Cerebellar cortex (tissue), 1 donor: ENCODE measurements at places on chromosomes 7 and 10.

DNA sequence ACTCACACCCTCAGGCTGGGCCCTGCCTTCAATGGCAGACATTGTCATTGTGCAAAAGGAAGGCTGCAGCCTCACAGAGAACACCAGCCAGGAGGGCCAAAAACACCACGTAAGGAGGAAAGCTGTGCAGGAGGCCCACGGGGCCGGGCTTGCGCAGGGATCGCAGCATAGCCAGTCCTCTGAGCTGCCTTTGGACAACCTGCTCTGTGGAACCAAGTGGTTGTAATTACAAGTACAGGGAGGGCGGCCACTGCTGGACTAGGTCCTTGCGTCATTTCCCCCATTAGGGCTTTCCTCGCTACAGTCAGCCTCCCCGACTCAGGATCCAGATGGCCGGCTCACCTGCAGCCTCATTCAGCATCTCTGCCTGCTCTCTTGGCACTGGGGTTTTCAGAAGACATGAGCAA lies 66.9 kb downstream of the FAM53B start:
- DNase-seq = peak; percentile 85

GRCh38 chr10:14385596-14386593 lies 55.2 kb upstream of the FRMD4A start:
- DNase-seq = no peak

GRCh38 chr7:118372530-118372929 lies 148.0 kb downstream of the ANKRD7 start:
- DNase-seq = no peak

GRCh38 chr7:46569133-46569465 lies 648.0 kb upstream of the IGFBP3 start:
- no peak for DNase-seq

DNA sequence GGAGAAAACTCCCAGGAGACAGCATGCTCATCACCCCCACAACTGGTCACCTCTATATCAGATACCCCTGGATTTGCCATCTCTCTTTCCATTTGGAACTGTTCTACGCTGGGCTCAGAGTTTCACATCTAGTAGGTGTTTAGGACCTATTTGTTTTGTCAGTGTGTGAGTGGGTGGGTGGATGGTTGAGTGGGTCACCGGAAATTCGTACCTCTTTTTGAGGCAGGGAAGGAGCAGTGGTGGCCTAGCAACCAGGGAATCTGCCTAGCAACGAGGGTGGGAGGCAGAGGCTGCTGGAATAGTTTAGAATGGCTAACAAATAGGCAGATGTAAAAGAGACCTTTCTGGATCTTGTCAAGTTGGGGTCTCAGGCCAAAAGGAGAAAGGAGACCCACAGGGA lies 23.2 kb upstream of the SLF2 start:
- peak; percentile 54 for DNase-seq

DNA sequence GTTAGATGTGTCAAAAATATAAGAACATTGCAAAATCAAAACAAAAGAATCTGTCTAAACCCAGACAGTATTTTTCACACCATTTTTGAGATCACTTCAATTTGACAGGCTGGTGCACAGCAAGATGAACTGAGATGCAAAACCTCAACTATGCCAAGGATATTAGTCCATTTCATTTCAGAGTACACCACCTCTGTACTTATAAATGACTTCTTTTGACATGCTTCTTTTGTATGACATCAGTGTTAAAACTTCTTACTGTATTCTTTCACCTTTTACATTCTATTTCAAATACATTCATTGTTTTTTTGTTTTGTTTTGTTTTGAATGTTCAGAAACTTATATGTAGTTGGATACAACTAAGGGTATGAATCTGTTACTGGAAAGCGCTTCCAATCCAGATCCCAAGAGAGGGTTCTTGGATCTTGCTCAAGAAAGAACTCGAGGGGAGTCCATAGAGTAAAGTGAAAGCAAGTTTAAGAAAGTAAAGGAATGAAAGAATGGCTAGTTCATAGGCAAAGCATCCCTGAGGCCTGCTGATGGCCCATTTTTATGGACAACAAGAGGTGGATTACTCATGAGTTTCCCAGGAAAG lies 23.5 kb upstream of the GPR141 start:
- no peak for DNase-seq

DNA sequence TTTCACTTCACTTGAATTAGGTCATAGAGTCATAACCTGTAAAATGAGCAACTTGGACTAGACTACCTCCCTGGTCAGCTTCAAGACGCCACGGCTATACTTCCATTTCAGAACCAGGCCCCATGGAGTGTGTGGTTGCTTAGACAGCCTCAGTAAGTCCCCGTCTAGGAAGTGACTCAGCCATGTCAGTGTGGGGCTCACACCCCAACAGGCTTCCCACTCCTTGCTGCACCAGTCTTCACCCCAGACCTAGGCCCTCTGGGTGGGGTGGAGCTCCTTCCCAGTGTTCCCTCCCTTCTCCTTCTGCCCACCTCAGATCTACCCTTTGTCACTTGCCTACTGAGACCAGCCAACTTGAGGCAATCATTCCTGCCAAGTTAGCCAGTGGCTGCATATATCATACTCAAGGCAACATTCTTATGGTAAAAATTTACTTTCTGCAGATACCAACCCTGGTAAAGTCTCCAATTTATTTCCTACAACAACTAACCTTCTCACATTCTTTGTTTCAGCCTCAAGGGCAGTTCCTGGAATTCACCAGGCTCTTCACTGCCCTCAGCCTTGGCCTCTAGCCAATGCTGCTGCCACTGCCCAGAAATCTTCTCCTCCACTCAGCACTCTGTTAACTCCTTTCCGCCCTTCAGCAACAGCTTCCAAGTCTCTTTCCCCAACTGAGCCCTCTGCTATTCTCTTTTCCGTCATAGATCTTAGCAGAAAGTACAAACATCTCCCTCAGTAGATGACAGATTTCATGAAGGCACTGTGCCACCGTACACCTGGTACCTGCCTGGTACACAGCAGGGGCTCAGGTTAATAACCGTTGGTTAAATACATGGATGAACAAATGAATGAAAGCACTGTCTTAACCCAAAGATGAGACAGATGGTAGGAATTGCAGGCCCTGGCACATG lies 31.3 kb upstream of the ZNRF2 start:
- peak; percentile 85 for DNase-seq

GRCh38 chr7:13848681-13849131 lies 140.8 kb downstream of the ETV1 start:
- DNase-seq = peak; percentile 49

- no peak for DNase-seq
Observed at GRCh38 chr10:8369666-8370065, 315.2 kb downstream of the GATA3 start.

DNA sequence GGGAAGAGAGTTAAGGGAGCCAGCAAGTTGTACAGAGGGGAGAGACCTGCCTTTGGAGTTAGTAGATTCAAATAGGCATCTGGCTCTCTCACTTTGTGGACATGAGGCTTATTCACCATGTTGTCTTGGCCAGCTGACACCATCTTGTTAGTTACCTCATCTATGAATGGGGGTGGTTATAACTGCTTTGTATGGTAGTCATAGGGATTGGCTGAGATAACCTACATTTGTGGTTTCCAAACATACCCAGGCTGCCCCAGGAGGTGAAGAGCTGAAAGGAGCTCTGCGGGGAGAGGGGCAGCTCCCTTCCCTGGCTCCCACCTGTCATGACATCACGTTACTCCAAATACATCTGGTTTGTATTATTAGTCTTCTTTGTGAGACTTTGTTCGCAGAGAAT lies 393.3 kb upstream of the AUTS2 start:
- DNase-seq = no peak

- DNase-seq = no peak
Observed at GRCh38 chr10:98012644-98013043, 17.8 kb downstream of the CRTAC1 start.

- no peak for DNase-seq
Observed at GRCh38 chr7:133650487-133651300, 397.8 kb downstream of the EXOC4 start.

DNA sequence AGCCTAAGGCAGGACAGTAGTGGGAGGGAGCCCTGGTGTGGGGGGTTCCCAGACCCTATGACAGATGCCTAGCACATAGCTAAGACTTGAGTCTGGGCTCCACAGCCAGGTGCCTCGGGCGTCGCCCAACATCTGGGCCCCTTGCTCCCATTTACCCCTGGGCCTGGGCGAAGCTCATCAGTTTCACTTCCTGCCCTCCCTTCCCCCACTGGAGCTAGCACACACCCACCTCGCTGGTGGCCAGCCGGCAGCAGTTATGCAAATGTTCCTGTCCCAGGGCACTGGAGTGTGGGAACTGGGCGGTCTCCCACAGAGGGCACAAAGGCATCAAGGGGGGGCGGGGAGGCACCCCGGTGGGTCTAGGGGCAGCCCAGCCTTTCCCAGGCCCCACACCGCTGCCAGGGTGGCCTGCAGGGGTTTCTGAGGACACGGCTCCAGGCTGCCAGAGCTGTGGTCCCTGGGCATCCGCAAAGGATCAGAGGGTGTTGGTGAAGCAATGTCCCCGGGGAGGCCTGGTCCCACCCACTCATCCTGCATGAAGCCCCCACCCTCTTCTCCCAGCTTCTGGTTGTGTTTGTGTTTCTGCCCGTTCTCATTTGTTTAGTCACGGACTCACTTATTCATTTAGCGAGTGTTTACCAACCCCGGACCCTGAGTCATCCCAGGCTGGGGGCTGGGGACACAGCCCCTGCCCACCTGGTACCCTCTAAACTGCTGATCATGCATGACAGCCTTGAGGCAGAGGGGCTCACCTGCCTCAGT lies 20.4 kb downstream of the SH2B2 start:
- no peak for DNase-seq

- DNase-seq = no peak
Observed at GRCh38 chr7:41103331-41103730, 599.6 kb downstream of the INHBA start.

GRCh38 chr7:133165001-133165400 lies 83.1 kb upstream of the CHCHD3 start:
- DNase-seq = no peak

GRCh38 chr7:2819954-2820397 lies 24.1 kb downstream of the GNA12 start:
- no peak for DNase-seq

GRCh38 chr10:100008142-100008522 lies 1.6 kb downstream of the DNMBP start:
- peak; percentile 52 for DNase-seq

DNA sequence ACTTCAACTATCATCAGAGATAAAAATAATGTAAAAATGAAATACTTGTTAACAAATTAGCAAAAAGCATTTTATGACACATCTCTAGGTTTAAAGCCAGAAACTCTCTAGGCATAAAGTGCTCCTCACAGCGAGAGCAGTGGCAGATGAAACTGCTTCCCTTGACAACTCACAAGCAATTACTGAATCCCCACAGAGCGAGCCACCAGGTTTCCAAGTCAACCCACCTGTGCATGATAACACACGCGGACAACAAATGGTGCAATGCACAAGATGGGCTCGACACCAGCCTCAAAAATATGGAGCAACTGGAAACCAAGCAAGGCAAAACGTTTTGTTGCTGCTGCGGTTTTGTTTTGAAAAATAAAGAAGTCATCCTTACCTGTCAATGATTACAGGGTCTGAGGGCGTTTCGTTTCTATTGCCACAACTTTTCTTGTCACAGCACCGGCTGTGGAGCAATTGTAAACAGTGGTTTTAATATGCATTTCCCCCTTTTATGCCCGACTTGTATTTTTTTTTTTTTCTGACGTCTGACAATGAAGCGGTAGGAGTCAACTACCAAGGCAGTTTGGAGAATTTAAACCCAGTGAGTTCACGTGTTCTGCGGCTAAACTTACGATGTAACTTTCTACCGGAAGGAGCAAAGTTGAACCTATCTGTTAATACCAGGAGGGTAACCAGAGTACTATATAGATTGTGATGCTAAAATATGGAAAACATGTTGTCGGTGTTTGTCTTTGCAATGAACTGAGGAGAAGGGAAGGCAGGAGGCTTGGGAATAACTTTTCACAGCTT lies 7.0 kb downstream of the EBF3 start:
- DNase-seq = no peak

- DNase-seq = no peak
Observed at GRCh38 chr10:126558881-126559280, 111.6 kb downstream of the C10orf90 start.

- no peak for DNase-seq
Observed at GRCh38 chr7:1861799-1862458, 191.9 kb downstream of the ELFN1 start.
